ENCODE measurements at places on chromosomes 16 and 17.

DNA sequence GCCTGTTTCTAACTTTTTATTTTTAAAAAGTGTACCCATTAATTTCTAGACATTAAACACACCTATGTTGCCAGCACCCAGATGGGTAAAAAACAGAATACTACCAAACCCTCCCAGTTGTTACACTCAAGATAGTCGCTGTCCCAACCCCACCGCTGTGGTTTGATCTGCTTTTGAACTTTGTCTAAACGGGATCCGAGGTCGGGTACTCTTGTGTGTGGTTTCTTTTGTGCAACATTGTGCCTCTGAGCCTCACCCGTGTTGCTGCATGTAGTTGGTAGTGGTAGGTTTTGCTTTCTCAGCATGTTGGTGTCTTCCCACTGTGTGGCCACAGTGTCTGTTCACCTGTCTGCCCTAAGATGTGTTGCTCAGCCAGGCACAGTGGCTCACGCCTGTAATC, 4.3 kb downstream of the KLHL36 start:
- no peak for DNase-seq

DNA sequence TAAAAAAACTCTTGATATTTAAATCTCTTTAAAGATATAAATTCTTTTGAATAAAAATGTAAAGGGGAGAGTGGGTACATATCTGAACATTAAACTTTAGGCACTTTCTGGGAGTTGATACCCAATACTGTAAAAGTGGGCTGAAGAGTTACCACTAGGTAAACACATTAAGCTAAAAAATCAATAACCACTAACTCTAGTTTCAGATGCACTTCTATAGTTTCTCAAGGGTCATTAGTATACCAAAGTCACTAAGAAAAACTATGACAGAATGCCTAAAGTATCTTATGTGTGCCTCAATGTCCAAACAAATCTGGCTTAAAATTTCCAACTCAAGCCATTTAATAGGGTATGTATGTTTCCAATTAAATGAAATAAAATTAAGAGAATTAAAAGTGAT, 13.1 kb upstream of the CFDP1 start:
- no peak for DNase-seq

DNA sequence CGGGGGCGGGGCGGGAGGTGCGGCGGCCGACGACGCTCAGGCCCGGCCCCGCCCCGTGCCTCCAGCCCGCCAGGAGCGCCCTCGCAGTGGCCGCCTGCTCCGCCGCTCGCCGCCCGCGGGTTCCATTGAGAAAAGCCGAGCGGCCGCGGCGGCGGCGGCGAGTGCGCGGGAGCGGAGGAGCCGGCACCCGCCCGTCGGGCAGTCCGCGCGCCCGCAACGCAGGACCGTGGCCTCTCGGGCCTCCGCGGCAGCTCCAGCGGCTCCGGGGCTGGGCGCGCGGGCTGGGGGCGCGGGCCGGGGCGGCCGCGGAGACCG, at the start of gene ZFPM1:
TSS of gene ZFPM1 (plus strand) at position 64 of the 315 bp plus-strand sequence. CDS start 359 bp downstream, outside the sequence.
- DNase-seq: no peak

DNA sequence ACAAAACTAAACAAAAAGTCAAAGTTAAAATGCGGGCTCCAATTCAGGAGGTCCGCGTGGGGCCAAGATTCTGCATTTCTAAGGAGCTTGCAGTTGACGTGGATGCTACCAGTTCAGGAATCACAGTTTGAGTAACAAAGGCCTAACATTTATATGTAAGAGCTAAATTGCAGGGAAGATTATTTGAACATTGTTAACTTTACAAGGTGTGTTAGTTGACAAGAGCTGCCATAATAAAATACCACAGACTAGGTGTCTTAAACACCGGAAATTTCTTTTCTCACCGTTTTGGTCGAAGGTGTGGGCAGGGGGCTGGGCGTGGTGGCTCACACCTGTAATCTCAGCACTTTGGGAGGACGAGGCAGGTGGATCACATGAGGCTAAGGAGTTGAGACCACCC, 24.8 kb upstream of the CMIP start:
- DNase-seq: no peak

- DNase-seq: no peak
These were observed 95.6 kb upstream of the HLF start for GRCh38 chr17:55168958-55169687.

- DNase-seq: no peak
These were observed 4.3 kb downstream of the POLG2 start for GRCh38 chr17:64492481-64493109.

DNA sequence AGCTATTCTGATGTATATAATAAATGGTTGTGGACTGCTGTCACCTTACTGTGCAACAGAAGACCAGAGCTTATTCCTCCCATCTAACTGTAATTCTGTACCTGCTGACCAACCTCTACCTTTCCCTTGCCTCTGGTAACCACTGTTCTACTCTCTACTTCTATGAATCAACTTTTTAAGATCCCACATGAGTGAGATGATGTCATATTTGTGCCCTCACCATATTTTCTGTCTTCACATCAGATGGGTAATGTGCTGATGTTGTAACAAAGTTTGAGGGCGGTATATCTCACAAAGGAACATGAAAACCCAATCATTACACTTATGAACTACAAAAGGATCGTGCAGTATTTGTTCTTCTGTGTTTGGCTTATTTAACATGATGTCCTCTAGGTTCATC, 16.8 kb downstream of the BRD7 start:
- no peak for DNase-seq

DNA sequence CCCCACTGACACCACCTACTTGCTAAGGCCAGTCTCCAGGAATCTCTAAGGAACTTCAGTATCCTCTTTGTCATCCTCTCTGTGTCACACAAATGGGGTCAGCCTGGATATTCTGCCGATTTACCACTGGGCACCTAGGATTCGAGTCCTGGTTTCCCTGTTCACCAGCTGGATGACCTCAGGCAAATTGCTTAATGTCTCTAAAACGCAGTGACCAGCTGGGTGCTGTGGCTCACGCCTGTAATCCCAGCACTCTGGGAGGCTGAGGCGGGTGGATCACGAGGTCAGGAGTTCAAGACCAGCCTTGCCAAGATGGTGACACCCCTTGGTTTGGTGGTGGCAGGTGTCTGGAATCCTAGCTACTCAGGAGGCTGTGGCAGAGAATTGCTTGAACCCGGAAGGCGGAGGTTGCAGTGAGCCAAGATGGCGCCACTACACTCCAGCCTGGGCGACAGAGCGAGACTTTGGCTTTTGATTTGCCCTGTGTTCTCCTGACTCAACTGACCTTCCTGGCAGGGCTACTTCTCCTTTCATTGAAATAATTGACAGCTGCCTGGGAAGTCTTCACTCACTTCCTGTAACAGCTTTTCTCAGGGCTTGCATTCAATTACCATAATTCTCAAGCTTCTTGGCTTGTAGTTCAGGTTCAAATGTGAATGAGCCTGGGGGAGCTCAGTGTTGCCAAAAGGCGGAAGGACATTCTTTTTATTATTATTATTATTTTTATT, 15.4 kb downstream of the SYCE1L start:
- no peak for DNase-seq

- no peak for DNase-seq
These were observed 70.9 kb upstream of the SALL1 start for GRCh38 chr16:51222016-51222415.

DNA sequence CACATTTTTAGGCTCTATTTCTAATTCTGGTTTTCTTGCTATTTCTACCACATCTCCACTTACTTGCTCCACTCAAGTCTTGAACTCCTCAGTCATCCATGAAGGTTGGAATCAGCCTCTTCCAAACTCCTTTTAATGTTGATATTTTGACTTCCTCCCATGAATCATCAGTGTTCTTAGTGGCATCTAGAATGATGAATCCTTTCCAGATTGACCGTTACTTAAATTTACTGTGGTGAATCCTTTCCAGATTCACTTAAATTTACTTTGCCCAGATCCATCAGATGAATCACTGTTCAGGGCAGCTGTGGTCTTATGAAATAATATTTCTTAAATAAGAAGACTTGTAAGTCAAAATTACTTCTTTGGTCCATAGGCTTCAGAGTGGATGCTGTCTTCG, 32.4 kb downstream of the CLTC start:
- DNase-seq: peak; percentile 64

- peak; percentile 55 for DNase-seq
These were observed 264.2 kb downstream of the SEC14L1 start for GRCh38 chr17:77404812-77405581.

DNA sequence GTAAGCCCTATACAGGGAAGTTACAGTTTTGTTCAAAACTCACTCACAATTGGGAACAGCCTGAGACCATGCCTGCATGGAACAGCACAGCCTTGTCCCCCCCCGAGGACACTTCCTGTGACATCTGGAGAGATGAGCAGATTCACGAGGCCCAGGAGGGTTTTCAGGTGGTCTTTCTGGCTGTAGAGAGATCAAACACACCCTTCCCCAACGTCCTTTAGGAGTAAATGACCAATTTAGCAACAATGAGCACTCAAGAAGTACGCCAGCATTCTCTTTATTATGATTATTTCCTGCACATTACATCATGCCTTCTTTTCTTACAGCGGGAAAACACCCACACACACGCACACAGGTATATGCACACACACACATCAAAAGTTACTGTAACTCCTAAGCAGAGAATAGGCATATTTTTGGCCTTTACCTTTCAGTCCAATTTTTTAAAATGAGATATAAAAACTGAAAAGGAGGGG, 39.0 kb downstream of the ADCY9 start:
- no peak for DNase-seq

DNA sequence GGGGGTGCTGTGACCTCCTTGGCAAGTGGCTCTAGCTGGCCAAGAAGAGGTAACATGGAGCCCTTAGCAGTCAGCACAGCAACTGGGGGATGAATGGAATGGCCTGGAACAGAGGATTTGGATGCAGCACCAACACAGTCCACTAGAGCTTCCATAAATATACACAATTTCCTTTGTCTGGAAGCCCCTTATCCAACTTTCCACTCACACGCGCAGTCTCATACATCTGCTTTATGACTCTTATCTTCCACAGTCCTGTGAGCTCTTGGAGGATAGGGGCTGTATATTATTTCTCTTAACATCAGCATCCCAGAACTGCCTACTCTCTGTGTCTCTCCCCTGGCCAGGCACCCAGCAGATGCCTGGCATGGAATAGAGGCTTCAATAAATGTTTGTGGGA, 235.6 kb upstream of the MAF start:
- no peak for DNase-seq

- no peak for DNase-seq
These were observed 49.4 kb downstream of the MYH10 start for GRCh38 chr17:8580952-8581658.

GRCh38 chr16:22300427-22301071, 3.3 kb downstream of the POLR3E start:
- DNase-seq: peak; percentile 60
